Fibroblast of skin of right quadriceps (primary cell): ENCODE measurements at places on chromosomes 5 and 9.

- DNase-seq: no peak
Observed at GRCh38 chr5:57243286-57244137, 69.7 kb downstream of the GPBP1 start.

DNA sequence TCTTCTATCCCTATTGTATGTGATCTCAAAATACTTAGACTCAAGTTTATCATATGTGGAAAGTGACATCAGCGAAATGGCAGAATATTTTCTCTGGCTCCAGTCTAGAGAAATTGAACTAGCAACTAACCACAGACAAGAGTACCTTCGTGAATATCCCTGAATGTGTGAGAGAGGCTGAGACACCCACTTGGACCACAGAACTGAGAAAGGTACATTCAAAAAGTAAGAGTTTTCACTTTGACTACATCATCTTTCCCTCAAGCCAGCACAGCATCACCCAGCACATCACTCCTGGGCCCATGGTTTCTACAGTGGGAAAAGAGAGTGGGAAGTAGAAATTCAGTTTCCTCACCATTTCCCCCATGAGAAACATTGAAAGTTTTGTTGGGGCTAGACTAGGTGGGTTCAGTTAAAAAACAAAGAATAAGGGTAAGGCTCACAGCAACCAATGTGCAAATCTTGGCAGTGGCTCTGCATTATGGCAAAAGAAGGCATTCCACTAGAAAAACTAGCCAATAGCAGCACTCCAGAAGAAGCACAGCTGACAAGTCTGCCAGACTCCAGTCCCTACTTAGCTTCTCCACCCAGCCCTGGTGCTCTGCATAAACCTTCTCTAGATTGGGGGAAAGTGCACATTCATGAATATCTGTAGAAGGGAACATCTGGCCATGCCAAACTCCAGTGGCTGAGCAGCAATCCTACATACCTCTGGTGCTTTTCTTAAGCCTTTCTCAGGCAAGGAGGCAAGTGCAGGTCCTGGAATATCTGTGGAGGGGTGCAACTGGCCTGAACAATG is 225.6 kb upstream of the VLDLR start:
- no peak for DNase-seq

DNA sequence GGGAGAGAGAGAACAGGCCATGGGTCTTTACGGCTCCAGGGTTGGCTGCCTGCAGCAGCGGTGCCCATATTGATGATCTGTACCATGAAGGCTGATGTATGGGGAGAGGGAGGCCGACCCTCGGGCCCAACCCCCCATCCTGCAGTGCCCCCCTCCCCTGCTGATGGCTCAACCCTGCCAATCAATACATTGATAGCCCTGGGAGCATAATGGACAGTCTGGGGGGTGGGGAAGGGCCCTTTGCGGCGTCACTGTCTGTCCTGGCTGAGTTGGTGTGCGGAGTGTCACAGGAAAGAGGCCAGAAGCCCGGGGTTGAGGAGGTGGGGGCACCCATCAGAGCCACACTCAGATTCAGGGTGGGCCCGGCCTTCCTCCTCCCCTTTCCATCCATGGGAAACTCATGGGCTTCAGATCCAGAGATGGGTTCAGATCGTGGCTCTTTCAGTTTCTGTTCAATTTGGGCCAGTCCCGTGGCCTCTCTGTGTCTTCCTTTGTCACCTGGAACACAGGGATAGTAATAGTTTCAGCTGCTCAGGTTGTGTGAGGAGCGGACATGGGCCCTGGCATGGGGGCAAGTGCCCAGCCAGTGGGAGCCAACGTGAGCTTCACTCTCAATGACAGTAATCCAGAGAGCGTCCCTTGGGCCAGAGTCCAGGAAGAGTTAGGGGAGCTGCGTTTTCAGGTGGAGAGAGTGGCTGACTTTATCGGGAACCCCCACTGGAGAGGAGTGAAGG is 9.5 kb downstream of the FGF18 start:
- no peak for DNase-seq

DNA sequence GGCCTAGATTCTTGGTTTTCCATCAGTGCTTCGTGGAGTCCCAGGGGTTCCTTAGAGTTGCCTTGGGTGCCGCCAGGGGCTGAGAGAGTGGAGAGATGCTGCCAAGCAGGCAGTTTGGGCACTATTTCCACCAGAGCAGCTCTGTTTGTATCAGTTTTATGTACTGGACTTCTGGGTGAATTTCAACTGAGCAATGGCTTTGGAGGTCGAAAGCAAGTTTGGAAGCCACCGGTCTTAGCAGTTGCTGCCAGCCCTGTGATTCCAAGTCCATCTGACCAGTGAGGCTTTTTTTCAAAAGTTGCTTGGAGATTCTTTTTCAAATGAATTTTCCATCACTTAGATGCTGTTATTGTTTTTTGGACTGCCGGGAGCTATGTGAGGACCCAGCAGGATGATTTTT is 68.5 kb downstream of the ANGPTL2 start:
- DNase-seq: no peak

GRCh38 chr9:125959951-125960619 is 212.9 kb downstream of the PBX3 start:
- peak; percentile 13 for DNase-seq

DNA sequence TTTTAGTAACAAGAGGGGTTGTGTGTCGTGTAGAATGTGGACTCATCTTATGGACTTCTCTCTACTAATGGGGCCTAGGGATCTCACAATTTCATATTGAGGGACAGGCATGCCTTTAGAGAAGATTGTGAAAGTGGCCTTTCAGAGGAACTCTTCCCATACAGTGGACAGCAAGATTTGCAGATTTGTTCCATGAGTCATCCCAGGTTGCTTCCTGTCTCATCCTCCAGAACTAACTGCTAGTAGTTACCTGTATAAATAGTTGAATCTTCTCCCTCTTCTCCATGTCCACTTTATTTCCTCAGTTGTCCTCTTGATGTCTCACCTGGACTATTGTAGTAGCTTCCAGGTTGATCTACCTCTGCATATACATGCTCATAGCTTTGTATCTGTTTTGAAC is 997.5 kb upstream of the CTNND2 start:
- no peak for DNase-seq

- DNase-seq: peak; percentile 9
Observed at GRCh38 chr5:42720251-42720650, 36.4 kb upstream of the CCDC152 start.

DNA sequence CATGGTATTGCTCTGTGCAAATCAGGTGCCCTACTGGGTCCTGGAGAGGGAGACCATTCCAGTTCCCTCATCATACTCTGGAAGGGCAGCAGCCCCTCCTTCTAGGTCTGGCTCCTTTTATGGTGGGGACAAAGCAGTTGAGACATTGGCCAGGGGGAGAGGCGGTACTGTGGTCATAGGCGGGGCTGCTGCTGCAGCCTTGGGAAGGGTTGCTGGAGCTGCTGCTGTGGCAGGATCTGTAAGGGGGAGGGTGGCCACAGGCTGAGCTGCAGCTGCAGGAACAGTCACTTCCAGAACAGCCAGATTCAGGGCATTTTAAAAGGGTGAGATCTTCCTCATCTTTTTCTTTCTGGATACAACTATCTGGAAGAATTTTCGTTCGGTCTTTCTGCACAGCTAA is 233.0 kb upstream of the SGCD start:
- DNase-seq: peak; percentile 60

GRCh38 chr5:38831117-38831516 is 14.7 kb upstream of the OSMR start:
- DNase-seq: no peak

- peak; percentile 54 for DNase-seq
Observed at GRCh38 chr5:180618829-180619562, 27.7 kb upstream of the SCGB3A1 start.

DNA sequence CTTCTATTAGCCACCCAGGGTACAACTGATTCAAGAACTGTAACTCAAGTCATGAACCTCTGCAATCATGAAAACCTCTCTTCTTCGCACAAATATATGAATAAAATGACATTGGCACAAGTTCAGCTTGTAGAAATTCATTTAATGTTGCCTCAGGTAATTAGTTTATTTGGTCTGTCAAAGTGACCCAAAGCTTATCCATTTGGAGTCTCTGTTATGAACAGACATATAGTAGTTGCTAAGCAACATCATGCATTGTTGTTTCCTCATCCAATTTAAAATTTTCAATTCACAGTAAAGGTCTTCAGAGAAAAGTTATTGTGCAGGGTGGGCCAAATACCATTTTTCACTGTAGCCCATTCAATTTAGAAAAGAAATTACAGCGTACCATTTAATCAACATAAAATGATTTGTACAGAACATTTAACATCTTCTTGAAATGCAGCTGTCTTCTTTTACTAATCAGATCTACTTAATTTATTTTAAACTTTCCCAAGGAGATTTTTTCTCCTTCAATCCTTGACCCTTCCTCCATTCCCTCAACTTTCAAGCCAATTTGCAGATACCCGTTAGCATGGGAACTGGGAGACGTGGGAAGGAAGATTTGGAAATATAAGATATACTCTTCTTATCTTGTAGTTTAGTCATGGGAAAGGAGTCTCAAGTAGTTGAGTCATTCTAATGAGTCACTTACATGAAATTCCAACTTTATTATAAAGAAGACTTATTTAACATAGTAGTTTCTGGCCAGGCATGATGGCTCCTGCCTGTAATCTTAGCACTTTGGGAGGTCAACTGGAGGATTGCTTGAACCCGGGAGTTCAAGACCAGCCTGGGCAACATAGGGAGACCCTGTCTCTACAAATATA is 231.3 kb downstream of the ATPSCKMT start:
- DNase-seq: peak; percentile 89

DNA sequence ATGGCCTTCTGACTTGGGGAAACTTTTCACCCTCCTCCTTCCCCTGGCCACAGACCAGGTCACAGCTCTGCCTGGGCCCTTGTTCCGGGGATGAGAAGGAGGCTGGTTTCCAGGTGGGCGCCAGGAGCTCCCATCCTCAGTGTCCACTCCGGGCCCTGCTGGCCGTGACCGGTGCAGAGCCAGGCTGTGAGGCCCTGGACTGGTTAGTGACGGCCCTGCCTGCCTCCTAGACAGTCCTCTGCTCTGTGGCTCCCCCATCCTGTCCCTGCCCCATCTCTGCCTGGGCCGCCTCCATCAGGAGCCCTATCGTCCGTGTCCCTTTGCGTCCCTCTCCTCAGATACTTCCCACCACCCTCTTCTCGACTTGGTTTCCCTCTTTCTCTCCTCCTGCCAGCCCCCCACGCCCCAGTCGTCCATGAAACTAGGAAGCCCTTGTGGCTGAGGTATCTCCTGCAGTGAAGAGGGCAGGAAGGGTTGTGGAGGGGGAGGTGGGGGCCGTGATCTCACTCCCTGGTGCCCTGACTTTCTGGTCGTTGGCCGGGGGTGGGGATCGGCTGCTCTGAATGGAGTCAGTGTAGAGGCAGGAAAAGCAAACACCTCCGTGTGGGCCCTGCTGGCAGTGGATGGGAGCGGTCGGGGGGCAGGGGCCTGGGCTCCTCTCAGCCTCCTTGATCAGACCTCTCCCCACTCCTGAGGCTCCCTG is 15.4 kb upstream of the CERCAM start:
- no peak for DNase-seq

DNA sequence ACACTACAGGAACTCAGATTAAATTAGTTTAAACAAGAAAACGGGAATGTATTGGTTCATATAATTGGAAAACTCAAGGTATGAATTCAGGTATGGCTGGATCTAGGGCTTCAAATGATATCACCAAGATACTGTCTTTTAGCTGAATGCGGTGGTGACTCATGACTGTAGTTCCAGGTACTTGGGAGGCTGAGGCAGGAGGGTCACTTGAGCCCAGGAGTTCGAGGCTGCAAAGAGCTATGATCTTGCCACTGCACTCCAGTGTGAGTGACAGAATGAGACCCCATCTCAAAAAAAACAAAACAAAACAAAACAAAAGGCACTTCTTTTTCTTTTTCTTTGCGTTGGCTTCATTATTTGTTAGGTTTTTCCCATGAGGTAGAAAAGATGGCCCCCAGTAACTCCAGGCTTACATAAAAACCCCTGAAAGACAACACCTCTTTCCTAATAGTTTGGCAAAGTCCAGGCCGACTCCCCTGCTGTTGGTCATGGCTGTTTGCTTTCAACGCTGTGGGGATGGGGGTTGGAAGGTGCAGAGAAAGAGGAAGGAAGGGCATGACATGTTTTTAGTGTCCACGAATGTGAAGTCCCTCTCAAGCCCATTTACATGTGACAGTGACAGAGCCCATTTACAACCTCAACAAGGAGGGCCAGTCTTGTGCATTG is 39.8 kb upstream of the CRB2 start:
- DNase-seq: no peak

DNA sequence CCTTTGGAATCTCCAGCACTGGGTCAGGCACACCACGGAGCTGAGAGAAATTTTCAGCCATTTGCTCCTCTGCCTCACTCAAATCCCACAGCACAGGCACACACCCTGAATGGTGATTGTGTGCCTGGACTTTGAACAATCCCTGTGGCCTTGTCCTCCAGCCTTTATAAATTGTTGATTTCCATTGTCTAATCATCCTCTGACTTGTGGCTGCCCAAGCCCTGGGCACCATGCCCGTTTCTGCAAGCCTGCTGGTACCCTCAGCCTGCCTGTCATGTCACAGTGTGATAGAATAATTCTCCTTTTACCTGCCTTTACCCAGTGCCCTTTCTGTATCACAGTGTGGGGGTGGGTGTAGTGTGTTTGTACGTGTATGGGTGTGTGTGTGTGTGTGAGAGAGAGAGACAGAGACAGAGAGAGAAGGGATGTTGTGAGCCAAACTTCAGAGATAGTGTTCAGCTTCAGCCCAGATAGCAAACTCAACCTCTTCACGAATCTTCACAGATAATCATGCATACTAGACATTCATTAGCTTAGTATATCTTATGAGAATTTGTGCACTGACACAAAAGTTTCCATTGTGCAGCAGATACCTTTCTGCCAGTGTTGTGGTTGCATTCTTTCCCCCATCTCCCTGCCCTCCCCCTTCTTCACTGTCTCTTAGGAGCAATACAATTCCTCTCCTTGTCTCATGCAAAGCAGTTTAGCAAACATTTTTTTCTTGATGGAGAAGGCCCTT is 27.8 kb upstream of the SLC44A1 start:
- DNase-seq: peak; percentile 14

GRCh38 chr5:34535944-34536623 is 120.0 kb upstream of the RAI14 start:
- no peak for DNase-seq

GRCh38 chr5:98781964-98782363 is 8.5 kb downstream of the RGMB start:
- DNase-seq: peak; percentile 69

DNA sequence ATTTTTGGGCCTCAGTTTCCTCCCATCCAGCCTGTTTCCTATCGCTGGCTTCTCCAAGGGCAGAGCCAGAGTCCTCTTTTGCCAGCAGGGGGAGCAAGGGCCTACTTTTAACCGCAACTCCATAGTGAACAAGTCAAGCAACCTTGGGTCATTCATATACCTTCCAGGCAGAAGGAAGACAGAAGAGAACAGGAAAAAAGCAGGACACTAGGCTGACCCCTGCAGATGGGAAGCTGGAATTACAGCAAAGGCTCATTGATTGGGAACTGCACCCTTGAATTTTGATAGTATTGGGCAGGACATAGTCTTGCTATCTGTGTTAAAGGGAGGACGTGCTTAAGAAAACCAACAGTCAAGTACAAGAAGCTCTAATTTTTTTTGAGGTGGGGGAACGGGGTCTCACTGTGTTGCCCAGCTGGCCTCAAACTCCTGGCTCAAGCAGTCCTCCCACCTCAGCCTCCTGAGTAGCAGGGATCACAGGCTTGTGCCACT is 30.1 kb downstream of the QRFP start:
- peak; percentile 90 for DNase-seq
